ENCODE measurements at places on chromosomes 5 and 9.

DNA sequence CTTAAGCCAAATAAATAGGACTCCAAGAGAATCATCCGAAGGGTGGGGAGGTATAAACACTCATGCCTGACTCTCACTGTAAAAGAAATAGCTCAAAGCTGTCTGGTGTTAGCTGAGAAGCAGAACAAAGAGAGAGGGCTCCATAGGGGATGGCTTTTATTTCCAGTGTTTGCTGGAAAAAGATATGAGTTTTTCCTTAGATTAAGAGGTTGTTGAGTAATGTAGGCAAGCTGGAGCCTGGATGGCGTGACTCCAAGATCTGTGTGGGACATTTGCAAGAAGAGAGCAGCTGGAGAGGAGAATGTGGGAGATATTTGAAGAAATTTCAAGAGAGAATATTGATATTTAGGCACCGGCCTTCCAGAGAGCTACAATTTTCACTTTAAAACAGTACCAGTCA lies 793.7 kb upstream of the RGMB start:
- DNase-seq, result no peak

GRCh38 chr5:138370537-138370936 lies 18.1 kb downstream of the KDM3B start:
- DNase-seq, result no peak

DNA sequence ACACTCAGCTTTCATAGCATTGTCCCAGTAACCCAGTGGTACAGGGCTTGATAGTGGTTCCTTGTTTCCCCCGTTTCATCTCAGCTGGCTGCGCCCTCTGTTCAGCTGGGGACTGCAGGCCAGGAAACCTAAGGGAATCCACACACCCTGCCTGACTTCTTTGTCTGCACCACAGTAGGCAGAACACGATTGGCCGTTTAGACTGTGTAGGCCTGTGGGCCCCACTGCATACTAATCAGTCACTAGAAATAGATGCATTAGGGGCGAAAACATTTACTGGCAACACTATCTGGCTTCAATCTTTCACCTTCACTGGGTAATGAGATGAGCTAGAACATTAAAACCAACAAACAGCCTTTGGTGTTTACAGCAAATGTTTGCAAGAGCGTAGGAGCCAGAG lies 512.7 kb upstream of the BRINP1 start:
- no peak for DNase-seq

GRCh38 chr9:70466976-70467561 lies 52.6 kb upstream of the KLF9 start:
- DNase-seq, result no peak

GRCh38 chr9:86575825-86576525 lies 221.8 kb upstream of the TUT7 start:
- no peak for DNase-seq

DNA sequence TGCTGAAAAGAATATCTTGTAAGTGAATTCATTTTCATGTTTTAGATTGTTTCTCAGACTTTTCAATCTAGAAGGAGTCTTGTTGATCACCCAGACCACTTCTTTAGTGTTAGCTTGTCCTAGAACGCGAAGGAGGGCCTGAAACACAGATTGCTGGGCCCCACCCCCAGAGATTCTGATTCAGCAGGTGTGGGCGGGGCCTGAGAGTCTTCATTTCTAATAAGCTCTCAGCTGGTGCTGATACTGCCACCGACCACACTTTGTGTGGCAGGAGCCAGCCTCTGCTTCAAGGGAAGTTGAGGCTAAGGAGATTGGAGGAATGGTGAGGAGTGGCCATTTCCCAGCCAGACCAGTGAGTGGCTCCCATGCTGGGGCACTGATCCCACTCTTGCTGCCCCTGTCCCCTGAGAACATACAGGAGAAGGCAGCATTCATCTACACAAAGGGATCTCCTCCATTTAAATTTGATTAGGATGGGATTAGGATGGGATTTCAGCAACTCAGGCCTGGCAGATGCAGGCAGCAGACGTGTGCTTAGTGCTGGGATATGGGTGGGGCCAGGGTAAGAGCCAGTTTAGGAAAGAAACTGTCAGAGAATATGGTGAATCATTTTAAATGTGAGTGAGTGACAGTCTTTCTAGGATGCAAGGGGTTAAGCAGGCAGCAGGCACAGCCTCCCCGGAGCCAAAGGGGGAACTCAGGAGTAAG lies 35.9 kb downstream of the ZNF618 start:
- DNase-seq, result no peak

- no peak for DNase-seq
These were observed 5.5 kb downstream of the EFCAB9 start for GRCh38 chr5:172199446-172199845.

DNA sequence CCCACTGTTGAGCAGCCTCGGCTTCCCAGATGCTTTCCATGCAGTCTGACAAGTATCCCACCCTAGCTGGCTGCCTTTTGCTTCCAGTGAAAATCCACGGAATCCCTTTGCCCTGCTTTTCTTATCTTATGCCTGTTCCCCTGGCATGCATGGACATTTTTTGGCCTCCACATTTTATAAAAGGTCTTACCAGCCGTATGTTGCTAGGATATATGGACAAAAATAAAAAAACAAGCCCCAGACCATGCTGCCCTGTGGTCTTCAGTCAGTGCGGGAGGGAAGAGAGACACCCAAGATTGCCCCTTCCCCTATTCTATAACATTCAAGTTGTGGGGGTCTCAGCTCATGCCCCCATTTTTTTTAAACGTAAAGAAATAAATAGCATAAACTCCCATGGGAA lies 129.6 kb downstream of the COL23A1 start:
- no peak for DNase-seq

- DNase-seq, result no peak
These were observed 28.7 kb downstream of the CAST start for GRCh38 chr5:96690861-96691260.

DNA sequence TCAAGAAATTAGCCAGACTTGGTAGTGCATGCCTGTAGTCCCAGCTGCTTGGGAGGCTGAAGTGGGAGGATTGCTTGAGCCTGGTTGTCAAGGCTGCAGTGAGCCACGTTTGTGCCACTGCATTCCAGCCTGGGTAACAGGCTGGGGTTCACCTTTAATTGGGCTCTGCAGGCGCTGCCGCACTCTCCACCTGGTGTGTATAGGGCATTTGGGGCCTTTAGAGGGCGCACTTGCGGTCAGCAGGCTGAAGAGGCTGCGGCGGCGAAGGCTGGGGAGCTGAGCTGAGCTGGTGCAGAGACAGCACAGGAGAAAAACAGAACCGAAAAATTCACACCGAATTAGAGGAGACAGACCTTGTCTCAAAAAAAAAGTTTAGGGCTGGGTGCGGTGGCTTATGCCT lies 31.2 kb downstream of the CDK7 start:
- no peak for DNase-seq

DNA sequence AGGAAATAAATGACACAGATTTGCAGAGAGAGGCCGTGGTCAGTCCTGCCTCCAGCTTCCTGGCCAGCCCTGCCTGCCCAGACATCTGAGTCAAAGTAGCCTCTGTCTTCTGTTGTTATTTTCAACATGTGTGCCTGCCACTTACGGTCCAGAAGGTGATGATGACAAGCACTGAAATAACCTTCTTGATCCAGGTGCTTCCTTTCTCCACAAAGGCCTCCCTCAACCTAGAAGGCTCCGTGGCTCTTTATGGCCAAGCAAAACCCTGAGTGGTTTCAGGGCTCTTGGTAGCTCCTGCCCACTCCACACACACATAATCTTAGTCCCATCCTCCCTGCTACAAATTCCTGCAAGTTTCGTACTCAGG lies 34.1 kb upstream of the SLC6A19 start:
- DNase-seq, result no peak

DNA sequence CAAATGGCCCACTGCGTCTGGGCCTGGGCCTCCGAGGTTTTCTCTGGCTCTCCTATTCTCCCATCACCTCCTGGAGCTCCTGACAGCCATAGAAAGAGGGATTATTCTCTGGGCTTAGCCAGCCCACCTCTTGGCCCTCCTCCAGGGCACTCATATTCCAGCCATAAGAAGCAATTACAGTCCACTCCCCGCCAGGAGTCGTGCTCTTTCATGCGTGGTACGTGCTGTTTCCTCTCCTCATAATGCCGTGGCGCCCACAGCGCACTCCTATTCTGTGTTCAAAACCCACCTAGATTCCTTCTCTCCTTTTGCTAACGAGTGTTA lies 240.8 kb upstream of the ZNF462 start:
- DNase-seq, result no peak

DNA sequence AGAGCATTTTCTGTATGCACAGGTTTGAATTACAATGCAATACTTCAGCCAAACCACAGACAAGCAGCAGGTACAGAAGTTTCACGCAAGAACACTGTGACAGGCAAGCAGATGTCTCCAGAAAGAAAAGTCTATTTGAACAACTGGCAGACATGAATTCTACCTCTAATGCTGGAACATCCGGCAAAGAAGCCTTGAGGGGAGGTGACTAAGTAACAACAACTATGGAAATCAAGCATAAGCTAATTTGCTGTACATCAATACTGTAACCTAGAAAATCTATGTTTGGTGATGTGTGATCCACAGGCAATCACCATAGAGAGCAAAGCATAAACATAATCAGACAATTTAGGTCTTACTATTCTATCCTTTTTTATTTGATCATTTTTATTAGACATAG lies 65.5 kb downstream of the PLK2 start:
- no peak for DNase-seq

GRCh38 chr5:154485096-154485491 lies 7.1 kb upstream of the HAND1 start:
- no peak for DNase-seq

GRCh38 chr5:7801891-7802614 lies 48.9 kb downstream of the CFAP90 start:
- no peak for DNase-seq

GRCh38 chr5:19977099-19977498 lies 10.9 kb downstream of the CDH18 start:
- DNase-seq, result no peak

DNA sequence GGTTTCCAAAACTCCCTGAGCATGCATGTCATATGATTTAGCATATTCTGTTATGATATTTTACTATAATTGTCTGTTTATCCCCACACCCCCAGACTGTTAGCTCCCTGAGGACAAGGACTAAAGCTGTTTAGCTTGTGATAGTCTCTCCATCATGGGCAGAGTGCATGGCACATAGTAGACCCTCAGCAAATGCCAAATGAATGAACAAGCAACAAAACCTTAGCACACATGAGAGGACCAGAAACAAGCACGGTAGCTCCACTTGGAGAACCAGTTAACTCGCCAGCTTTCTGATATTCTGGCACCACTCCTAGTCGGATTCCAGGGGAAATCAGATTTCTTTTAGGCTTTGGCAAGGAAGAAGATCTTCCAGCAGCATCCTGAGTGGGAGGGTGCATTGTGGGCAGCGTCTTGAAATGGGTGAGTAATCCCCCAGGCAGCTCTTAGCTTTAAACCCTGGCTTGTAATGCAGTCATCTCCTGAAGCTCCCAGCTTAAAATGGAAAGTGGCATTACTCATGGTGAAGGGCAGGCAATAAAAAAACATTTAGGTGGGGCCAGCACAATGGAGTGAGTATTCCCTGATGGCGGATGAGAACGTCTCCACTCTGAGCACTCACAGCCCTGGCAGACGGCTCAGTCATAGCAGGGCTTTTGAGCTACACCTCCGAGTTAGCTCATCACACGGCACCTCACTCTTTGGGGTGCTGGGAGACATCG lies 41.1 kb downstream of the FGF1 start:
- peak; percentile 77 for DNase-seq

DNA sequence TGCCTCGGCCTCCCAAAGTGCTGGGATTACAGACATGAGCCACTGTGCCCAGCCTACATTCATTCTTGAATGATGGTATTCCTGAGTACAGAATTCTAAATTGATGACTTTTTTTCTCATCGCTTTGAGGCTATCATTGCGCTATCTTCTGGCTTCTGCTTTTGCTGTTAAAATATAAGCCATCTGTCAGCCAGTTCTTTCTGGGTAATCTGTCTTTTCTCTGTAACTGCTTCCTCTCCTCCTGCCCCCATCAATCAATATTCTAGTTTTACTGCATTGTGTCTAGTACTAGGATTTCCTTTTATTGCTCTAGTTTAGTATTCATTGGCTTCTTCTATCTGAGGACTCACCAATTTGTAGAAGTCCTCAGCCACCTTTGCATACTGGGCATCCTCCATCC lies 89.0 kb downstream of the PLPP1 start:
- no peak for DNase-seq

GRCh38 chr9:87146933-87147332 lies 199.6 kb upstream of the GAS1 start:
- DNase-seq, result no peak

DNA sequence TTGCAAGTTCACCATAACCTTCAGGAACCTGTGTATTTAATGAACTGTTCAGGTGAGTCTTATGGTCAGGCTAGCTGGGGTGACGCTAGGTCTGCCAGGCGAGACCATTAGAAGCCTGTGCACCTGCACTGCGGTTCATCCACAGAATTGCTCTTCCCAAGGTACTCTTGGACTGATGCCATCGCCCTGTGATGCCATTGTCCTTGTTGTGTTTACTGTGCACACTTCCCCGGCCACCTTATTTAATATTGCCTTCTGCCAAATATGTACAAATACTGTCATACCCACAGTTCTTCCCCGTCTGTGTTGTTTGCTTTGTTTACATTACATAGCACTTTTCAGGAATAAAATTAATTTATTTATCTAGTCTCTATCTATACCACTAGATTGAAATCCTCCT lies 66.3 kb downstream of the RCL1 start:
- no peak for DNase-seq

DNA sequence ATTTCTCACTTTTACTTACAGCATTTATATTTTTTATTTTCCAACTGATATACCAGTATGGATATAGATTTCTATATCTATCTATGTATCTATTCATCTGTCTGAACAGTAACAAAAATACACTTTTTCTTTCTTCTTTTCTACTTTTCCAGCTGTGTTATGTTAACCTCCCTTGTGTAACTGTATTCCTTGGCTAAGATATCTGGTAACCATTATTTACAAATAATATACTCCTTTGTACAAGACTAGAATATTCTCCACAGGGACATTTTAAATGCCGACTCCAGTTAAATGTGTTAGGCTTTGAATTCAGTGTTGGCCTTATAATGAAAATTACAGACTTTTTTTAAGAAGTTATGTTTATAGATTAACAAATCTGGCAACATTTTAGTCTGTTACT lies 168.7 kb downstream of the XRCC4 start:
- no peak for DNase-seq

DNA sequence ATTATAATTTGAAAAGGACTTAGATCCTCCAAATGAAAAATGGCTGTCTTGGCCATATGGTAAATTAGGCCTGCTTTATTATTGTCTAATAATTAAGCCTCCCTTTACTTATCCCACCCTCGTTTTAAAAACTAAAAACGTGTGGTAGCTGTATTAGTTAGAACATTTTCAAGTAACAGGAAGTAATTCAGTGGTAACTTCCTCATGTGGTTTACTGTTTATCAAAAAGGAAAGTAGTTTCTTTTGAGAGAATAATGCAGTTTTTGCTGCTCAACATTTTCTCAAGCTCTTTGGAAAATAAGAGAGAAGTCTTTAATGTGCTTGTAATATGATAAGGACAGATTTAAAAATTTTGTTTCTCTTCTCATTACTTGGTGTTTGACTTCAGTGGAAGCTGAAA lies 26.0 kb downstream of the ZCCHC7 start:
- DNase-seq, result no peak

- DNase-seq, result no peak
These were observed 208.0 kb downstream of the CYLC2 start for GRCh38 chr9:103203172-103203571.

GRCh38 chr5:94376672-94377345 lies 241.6 kb downstream of the KIAA0825 start:
- DNase-seq, result no peak

Data from glomerular endothelial cell (primary cell).